Epithelial cell of prostate (primary cell): ENCODE measurements at places on chromosomes 12 and 14.

DNA sequence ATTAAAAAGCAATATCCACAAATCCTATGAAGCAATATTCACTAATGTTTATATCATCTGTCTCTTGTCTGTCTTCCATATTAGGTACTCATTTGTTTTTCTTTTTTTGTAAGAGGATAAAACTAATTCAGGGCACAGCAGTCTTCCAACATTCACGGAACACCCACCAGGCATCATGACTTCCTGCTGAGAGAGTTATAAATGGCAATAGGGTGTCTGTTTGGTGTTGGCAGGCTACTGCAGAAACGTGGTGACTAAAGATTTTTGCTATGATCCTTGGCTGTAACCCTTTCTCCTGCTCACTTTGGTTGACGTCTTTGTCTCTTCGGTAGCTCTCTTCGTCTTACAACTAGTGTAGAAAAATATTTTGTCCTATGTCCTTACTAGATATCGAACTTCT, 860.6 kb upstream of the MGAT4C start:
- no peak for DNase-seq

DNA sequence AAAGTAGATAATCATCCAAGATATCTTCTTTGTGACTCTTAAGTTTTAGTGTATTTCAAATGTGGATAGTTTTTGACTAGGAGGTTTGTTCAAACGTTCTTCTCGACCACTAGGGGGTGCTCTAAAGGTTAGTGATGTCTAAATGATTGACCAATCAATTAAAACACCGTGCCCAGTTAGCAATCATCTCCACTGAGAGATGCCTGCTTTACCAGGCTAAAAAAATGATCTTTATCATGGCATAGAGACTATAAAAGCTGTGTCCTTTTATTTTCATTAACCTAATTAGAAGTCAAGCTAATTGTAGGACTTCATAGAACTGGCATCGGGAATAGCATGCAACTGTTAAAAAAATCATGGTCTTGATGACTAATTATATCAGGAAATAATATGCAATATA, 153.9 kb downstream of the PRKCH start:
- DNase-seq, result no peak

- no peak for DNase-seq
Observed at GRCh38 chr12:41120211-41120610, 67.9 kb upstream of the PDZRN4 start.

GRCh38 chr12:106213662-106214061, 34.2 kb downstream of the CKAP4 start:
- DNase-seq, result no peak

DNA sequence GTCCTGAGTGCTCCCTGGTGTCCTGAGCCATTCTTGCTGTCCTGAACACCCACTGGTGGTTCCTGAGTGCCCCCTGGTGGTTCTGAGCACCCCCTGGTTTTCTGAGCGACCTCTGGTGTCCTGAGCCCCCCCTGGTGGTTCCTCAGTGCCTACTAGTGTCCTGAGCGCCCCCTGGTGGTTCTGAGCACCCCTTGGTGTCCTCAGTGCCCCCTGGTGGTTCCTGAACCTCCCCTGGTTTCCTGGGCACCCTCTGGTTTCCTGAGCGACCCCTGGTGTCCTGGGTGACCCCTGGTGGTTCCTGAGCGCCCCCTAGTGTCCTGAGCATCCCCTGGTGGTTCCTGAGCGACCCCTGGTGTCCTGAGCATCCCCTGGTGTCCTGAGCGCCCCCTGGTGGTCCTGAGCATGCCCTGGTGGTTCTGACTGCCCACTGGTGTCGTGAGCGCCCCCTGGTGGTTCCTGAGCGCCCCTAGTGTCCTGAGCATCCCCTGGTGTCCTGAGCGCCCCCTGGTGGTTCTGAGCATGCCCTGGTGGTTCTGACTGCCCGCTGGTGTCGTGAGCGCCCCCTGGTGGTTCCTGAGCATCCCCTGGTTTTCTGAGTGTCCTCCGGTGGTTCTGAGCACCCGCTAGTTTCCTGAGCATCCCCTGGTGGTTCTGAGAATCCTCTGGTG, 473.1 kb downstream of the TMEM121 start:
- no peak for DNase-seq

DNA sequence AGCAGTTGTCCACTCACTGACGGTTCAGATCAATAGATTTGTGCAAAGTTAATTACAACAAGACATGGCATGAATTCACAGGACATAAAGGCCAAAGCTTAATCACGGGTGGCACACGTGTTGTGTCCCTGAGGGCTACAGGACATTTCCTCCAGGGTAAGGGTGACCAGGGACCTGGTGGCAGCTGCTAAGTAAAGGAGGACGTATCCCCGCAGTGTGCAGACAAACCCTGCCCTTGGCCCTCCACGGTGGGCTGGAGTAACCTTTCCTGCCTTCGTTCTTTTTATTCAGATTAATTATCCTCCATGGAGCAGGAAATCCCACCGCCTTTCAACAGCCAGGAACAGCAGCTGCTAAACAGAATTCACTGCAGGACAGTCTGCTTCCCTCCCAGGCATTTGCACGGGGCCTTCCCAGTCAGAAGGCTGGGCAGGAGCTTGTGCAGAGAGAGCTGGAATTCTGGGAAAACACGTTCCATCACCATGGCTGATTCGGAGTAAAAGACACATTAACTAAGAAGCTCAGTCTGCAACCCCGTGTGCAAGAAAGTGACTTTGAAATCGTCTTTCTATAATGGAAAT, 289.9 kb upstream of the SFSWAP start:
- DNase-seq, result no peak

GRCh38 chr14:77236814-77237213, 34.2 kb downstream of the NGB start:
- no peak for DNase-seq
